ENCODE measurements at places on chromosomes 2 and 18. TPM values are rescaled to one million over a fixed set of nuclear protein-coding genes. Genes with fewer than 3 reads are reported as not detected.

DNA sequence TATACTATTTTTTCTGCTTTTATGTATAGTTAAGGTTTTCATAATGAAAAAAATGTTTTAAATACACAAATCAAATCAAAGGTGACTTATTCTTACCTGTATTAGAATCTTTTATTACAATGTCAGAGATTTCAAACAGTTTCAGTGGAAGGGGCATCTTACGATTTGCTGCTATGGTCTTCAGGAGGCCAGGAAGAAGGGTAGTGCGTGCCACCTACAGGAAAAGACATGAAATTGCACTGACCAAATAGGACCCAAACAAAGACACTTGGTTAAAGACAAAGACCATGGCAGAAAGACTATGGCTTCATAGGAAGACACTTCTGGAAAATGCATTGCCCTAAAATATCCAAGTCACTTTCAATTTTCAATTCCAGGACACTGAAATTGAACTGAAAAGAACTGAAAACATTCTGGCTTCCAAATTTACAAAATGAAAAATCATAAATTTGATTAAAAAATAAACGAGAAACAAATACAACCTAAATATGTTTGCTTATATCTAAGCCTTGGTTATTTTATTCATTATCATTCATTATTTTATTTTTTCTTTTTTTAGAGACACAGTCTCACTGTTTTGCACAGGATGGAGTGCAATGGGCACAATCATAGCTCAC lies 42.1 kb downstream of the FARSB start:
- H3K27me3 ChIP-seq = no peaks in the 10 kb centered on the region
- DNase-seq = peak; percentile 66
- H3K36me3 ChIP-seq = peaks cover 11% of the 10 kb centered on the region
- H3K4me3 ChIP-seq = no peak overlapping the region

- no peak overlapping the region for H3K4me3 ChIP-seq
- H3K36me3 ChIP-seq = peaks cover 26% of the 10 kb centered on the region
- no peaks in the 10 kb centered on the region for H3K4me1 ChIP-seq
- no peak overlapping the region for H3K27ac ChIP-seq
- no peak for DNase-seq
These were observed 10.7 kb downstream of the ACP1 start for GRCh38 chr2:275466-275865.

GRCh38 chr2:162060532-162060931 lies 13.5 kb downstream of the DPP4 start:
- no peak overlapping the region for H3K27ac ChIP-seq
- DNase-seq = no peak
- no peak overlapping the region for H3K4me3 ChIP-seq

GRCh38 chr2:41488888-41489287 lies 558.9 kb upstream of the PKDCC start:
- H3K4me3 ChIP-seq = no peak overlapping the region
- H3K27ac ChIP-seq = no peak overlapping the region
- H3K4me1 ChIP-seq = no peaks in the 10 kb centered on the region
- no peaks in the 10 kb centered on the region for H3K36me3 ChIP-seq
- no peaks in the 10 kb centered on the region for H3K27me3 ChIP-seq

DNA sequence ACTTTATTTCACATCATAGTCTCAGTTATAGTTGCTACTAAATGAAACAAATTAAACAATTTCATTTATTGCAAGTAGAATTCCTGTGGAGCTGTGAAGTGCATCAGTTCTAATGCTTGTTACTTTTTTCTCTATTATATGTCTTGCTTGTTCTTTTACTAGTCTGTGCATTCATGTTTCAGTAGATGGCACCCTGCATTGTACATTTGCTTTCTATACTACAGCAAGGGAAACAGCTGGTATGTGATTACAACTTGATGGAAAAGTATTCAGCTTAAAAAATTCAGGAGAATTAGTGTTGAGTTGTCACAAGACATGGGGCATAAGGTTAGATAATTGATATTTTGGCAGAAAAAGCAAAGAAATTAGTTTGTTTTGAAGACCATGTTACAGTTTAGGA lies 72.3 kb downstream of the TANK start:
- H3K4me3 ChIP-seq = no peak overlapping the region
- peaks cover 3% of the 10 kb centered on the region for H3K4me1 ChIP-seq
- no peak overlapping the region for H3K27ac ChIP-seq
- DNase-seq = no peak

GRCh38 chr2:179104736-179105135 lies 54.8 kb upstream of the CCDC141 start:
- DNase-seq = peak; percentile 78
- H3K27me3 ChIP-seq = no peaks in the 10 kb centered on the region
- no peak overlapping the region for H3K27ac ChIP-seq
- no peak overlapping the region for H3K4me3 ChIP-seq
- H3K36me3 ChIP-seq = peaks cover 7% of the 10 kb centered on the region

DNA sequence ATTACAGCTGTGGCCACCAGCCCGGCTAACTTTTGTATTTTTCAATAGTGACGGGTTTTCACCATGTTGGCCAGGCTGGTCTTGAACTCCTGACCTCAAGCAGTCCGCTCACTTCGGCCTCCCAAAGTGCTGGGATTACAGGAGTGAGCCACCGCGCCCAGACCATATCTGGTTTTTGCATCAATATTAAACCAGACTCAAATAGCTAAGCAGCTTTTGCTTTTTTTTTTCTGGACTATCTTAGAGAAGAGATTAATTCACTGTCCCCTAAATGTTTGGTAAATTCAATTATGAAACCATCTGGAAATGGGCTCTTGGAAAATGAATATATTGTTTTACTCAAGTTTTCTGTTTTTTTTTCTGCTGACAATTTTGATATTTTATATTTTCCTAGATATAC lies 183.7 kb downstream of the DOK6 start:
- H3K27ac ChIP-seq = no peak overlapping the region
- no peaks in the 10 kb centered on the region for H3K36me3 ChIP-seq
- no peaks in the 10 kb centered on the region for H3K27me3 ChIP-seq
- H3K4me3 ChIP-seq = no peak overlapping the region
- H3K4me1 ChIP-seq = no peaks in the 10 kb centered on the region
- no peak for DNase-seq

- no peak overlapping the region for H3K27ac ChIP-seq
- peaks cover 2% of the 10 kb centered on the region for H3K36me3 ChIP-seq
- DNase-seq = peak; percentile 14
These were observed 1.8 kb downstream of the METTL5 start for GRCh38 chr2:169822785-169823392.

GRCh38 chr2:59733970-59734369 lies 819.5 kb downstream of the BCL11A start:
- no peaks in the 10 kb centered on the region for H3K4me1 ChIP-seq
- H3K27me3 ChIP-seq = no peaks in the 10 kb centered on the region
- H3K36me3 ChIP-seq = no peaks in the 10 kb centered on the region
- no peak for DNase-seq
- no peak overlapping the region for H3K27ac ChIP-seq

DNA sequence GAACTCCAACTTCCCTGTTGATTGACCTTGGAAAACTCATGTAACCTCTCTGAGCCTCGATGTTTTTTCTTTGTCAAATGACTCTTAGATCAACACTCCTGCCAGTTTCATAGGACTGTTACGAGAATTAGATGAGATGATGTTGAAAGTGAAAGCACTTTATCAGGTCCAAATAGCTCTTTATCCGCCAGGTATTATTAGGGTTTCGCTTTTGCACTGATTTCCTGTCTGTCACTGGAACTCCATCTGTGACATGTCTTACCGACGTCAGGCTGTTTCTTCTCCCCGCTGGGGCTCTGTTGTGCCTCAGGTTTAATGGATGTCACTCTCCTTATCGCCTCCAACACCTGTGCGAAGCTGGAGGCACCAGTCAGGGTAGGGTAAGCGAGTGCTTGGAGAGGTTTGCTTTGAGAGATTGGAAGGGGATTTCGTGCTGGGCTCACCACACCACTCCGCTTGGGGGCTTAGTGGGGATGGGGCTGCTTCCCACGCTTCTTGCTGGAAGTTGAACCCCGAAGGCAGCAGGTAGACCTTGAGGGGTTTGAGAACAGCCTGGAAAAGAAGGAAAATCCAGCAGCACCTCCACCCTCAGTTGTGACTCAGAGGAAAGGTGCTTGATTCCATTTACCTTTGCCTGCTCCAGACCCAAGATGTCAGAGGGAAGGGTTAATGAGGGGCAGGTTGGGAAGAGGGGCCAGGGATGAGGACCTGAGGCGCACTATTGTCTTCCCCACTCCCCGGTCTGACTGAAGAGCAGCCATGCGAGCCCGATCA lies 4.3 kb downstream of the GAD1 start:
- no peak overlapping the region for H3K27ac ChIP-seq
- H3K36me3 ChIP-seq = no peaks in the 10 kb centered on the region
- peaks cover 1% of the 10 kb centered on the region for H3K4me1 ChIP-seq
- H3K4me3 ChIP-seq = no peak overlapping the region

DNA sequence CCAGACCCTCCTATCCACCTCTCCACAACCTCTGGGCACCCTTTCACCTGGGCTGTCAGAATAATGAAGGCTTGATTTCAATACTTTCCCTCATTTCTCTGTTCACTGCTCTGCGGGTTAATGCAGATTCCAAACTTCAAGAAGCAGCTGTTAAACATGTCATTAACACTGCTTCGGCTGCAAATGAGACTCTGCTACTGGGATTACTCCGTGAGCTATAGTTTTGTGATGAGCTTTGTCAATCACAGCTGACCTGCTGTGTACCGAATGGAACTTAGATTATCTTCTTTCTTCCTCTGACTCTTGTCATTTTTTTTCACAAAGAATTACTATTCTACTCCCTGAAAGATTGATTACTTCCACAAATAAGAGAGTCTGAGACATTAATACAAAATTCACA lies 160.5 kb downstream of the TMEM182 start:
- H3K4me3 ChIP-seq = no peak overlapping the region
- no peak overlapping the region for H3K27ac ChIP-seq
- H3K4me1 ChIP-seq = no peaks in the 10 kb centered on the region
- no peak for DNase-seq
- H3K36me3 ChIP-seq = no peaks in the 10 kb centered on the region
- no peaks in the 10 kb centered on the region for H3K27me3 ChIP-seq

DNA sequence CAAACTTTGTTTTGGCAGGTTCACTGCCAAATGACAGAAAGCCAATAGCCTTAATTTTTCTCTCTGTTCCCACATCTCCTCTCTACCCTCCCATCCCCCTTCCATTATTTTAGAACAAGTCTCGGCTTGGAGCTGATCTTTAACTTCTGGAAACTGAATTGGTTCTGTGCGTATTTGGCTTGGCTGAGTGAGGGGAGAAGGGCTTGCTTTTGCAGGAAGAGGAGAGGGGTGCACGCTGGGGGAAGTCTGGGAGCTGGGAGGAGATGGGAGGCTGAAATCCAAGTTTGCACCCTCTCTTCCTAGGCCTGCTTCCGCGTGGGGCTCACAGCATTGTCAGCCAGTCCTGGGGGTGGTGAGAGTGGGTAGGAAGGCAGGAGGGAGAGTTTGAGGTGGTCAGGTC lies 176.1 kb upstream of the SPRED2 start:
- H3K4me1 ChIP-seq = no peaks in the 10 kb centered on the region
- H3K36me3 ChIP-seq = no peaks in the 10 kb centered on the region
- H3K27ac ChIP-seq = no peak overlapping the region

Gene IL36RN
- not detected for total RNA-seq

Gene POTEI
- total RNA-seq = not detected

Gene CEBPZOS
- total RNA-seq = 16.8 TPM

Gene FSHR
- total RNA-seq = not detected

Gene SERPINB3
- total RNA-seq = not detected

Gene SEMA4C
- 13.3 TPM for total RNA-seq

Gene STARD6
- total RNA-seq = 0.28 TPM

Gene C18orf54
- 3.0 TPM for total RNA-seq

Gene ALLC
- not detected for total RNA-seq

Gene SH3RF3
- 3.4 TPM for total RNA-seq

Gene FOSL2
- total RNA-seq = 31.4 TPM

Gene DSC3
- under 0.01 TPM for total RNA-seq

Gene TNFAIP6
- total RNA-seq = 2.2 TPM
